ENCODE measurements at places on chromosomes 5 and 9. TPM values are rescaled to one million over a fixed set of nuclear protein-coding genes. Genes with fewer than 3 reads are reported as not detected.

IFNK gene
- total RNA-seq: not detected

ANXA2R gene
- 4.4 TPM for total RNA-seq

CNTNAP3 gene
- 18.8 TPM for total RNA-seq

ARSB gene
- 16.8 TPM for total RNA-seq

IFNA2 gene
- 0.33 TPM for total RNA-seq
